ENCODE measurements at places on chromosomes 3 and 15.

DNA sequence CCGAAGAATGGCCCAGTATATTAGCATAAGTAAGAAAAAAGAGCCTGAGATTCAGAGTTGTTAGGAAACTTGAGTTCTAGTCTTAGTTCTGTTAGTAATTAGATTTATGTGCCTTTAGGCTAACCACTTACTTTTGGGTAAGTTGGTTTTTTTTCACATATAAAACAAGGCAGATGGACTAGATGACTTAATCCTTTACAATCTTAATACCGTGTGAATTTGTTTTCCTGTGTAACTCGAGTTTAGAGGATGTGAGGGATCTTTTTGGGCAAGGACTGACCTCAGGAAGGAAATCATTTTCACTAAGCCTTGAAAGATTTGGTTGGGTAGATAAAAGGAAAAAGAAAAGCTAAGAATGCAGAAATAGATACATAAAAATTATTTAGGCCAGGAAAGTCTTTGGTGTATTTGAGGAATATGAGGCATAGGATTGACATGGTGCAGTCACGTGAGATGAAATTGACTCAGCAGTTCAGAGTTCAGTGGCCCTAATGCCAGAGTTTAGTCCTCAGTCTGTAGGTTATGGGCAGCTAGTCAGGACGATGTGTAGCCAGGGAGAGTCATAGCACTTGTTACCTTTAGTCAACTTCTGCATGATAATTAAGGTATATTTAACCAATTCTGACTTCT lies 34.6 kb downstream of the PAK2 start:
- DNase-seq = no peak

DNA sequence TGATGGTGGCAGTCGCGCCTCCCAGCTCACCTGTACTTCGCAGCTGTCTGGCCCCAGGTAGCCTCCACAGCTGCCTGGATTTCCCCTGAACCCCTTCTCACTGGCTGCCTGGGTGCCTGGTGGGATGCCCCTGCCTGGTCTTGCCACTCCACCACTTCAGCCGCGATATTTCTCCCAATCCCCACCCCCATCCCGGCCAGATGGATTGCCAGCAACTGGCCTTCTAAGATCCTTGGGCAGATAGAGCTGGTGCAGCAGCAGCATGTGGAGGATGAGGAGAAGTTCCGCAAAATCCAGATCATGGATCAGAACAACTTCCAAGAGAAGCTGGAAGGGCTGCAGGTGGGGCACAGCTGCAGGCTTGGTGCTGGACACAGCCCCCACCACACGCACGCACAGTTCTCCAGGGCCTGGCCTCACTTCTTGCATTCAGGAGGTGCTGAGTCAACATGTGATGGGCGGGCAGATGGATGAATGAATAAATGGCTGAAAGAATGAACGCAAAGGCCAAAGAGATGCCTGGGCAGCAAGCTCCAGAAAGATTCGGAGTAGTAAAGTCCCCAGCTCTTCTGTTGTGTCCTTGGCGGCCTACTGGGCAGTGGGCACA lies 35.7 kb downstream of the DNAH1 start:
- no peak for DNase-seq

DNA sequence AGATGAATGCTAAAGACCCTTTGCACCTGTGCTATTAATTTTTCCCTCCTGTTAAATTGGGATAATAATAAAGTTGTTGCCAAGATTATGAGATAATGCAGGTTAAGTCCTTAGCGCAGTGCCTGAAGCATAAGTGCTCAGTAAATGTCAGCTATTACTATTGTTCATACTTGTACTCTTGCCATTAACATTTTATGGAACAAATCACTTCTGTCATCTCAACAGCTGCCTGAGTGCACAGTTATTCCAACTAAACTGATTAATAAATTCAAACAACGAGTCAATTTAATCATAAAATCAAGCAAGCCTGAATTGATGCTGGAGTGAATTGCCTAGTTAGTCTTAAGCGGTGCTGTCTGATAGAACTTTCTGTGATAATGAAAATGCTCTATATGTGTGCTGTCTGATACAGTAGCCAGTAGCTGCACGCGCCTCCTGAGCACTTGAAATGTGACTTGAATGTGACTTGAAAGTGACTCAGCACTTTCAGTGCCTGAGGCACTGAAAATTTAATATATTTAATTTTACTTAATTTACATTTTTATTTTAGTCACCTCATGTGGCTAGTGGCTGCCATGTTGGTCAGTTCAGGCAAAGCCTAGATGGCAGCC lies 198.7 kb upstream of the PFN2 start:
- DNase-seq = no peak

DNA sequence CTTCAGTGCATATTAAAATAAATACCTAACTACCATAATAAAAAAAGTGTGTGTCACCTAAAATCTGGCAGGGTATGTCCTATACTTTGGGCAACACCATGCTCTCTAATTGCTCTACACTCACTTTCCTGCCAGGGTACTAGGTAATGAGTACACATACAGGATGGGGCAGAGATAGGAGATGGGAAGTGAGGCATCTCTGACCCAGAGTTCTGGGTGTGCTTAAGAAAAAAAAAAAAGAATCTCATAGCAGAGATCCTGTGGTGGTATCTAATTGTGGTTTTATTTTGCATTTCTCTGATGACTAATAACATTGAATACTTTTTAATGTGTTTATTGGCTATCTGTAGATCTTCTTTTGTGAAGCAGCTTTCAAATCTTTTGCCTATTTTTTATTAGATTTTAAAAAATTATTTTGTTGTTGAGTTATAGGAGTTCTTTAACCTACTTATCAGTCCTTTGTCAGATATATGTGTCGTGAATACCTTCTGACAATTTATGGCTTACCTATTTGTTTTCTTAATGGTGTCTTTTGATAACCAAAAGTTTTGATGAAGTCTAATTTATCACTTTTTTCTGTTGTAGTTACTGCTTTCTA lies 48.0 kb downstream of the EEFSEC start:
- no peak for DNase-seq

GRCh38 chr3:137150825-137151224 lies 193.0 kb downstream of the IL20RB start:
- no peak for DNase-seq

DNA sequence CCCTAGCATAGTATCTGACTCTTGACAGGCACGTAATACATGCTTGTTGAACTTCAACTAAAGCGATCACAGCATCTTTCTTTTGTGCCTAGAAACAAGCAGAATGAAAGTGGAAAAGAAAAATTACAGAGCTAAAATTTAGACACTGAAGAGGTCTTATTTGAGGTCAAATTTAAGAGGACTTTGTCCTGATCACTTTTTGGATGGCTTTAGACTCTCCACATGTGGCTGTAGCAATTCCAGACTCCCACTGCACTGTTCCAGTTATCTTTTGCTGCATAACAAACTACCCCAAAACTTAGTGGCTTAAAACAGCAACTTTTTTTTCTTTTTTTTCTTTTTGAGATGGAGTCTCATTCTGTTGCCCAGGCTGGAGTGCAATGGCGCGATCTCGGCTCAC lies 23.5 kb downstream of the DPH3 start:
- no peak for DNase-seq

GRCh38 chr15:31523027-31523654 lies 196.5 kb downstream of the KLF13 start:
- no peak for DNase-seq

DNA sequence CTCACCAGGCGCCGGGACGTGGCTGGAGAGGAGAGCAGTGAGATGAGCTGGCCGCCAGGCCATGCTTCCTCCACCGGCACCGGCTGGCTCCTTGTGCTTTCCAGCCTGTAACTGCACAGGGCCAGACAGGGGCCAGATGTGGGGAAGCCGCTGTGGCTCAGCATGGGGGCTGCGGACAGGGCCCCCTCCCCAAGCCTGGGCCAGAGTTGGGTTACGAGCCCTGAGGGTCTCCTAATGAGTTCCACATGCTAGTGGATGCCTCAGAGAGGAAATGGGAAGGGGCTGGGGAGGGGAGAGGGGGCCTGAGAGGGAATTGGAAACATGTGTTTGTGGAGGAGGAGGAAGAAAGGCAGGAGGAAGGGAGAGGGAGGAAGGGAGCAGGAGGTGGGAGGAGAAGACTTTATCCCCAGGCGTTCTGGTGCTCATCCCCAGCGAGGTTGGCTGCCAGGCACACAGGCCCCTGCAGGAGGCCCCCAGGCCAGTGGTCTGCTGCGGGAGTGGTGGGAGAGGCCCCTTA lies 11.7 kb upstream of the DUSP7 start:
- no peak for DNase-seq

DNA sequence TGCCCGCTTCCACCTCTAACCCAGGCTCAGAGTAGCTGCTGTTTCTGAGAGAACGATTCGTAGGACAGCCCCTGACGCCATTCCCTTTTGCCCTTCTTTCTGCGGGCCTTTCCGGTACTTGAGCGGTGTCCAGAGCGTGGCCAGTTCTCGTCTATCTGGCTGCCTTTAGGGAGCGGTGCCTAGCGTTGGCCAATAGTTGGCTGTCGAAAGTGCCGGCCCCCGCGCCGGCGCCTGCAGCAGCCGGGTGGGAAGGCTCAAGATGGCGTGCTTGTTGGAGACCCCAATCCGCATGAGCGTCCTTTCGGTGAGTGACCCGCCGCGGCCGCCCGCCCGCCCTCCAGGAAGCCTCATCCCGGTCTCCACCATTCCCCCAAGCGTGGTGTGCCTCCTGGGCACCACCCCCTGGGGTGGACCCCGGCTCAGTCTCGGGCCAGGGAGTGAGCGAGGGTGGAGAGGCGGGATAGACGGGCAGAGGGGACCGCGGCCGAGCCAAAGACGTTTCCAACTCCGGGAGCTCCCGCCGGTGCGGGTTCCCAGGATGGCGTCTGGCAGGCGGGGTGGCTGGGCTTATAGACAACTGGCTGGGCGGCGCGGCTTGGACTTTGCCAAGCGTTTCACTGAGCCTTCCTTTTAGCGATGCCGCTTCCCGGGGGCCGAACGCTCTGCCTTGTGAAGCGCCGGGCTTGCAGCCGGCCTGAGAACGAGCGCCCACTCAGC lies at the start of gene ARMC8:
Gene ARMC8, plus strand, starts transcription at position 6 of the 717 bp plus-strand sequence. Its CDS starts 254 bp downstream, at position 260.
- no peak for DNase-seq

DNA sequence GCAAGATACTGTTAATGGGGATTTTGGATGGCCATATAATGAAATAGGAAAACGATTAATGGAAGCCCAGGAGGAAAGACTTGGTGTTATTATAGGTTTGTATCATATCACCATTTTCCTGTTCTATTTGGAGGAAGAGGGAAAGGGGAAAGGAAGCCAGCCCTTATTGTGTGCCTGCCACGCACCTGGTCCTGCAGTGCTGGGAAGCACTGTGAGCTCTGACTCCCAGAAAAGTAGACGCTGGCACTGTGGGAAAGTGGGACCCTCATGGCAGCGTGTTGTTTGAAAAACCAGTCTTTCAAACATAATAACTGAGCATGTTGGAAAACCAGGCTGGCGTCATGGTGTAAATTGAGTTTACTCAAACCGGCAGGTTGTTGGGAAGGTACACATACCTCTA lies 22.0 kb downstream of the CGNL1 start:
- DNase-seq = no peak

DNA sequence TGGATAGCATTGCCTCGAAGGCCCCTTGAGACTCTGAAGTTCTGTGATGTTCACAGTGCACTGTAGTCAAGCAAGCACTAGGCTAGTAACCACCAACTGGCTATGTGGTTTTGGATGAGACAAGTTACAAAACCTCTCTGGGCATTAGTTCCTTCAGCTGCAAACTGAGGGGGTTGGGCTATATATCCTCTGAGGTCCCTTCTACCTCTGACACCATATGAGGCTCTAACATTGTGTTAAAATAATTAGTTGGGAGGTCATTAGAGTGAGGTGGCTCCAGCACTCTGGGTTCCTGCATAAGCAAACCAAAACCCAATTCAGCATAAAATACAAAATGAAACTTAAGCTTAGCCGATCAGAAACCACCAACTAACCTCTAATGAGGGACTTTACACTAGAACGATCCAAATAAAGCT lies 209.5 kb upstream of the LRRN1 start:
- DNase-seq = peak; percentile 95

DNA sequence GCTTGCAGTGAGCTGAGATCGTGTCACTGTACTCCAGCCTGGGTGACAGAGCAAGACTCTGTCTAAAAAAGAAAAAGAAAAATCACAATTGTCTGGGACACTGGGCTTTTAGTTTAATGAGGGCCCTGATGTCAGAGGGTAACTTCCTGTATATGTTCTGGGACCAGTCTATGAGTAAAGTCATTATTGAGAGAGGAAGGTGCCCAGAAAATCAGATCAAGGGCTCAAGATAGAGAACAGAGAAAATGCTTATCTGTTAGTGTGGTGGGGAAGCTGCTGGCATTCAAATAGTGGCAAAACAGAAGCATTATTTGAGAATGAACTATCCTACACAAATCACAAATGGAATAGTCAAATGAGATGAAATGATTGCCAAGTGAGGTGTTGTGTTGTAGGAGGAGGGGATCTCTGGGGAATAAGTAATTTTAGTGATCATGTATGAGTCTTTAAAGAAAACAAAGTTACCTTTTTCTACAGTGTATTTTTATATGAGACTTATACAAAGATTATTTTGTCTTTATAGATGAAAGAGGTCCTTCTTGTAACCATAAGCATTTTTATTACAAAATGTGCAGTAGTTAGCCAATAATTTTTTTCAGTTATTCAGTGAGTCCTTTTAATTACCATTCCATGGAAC lies 13.4 kb downstream of the ARIH2 start:
- no peak for DNase-seq

DNA sequence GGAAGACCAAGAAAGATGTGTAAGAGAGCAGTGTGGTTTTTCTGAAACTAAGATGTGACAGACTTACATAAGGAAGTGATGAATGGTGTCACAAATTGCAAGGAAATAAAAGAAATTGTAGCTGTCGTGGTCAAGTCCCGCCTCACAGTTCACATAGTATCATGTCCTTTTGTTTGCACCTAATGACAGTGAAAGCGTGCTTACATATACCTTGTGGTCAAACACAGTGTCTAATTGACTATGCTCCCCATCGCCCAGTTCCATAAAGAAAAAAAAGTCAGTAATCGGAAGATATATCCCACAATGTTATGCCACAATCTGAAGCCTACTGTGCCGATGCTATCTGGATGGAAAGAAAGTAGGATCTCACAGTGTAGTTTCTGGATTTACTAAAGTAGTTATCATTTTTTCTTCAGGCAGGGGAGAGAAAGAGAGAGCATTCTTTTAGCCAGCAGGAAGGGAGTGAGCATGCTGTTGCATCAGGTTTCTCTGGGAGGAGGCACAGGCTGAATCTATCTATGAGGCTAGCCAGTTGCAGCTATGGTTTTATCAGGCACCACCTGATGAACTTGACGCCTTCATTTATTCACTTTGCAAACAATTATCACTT lies 9.8 kb upstream of the PLSCR1 start:
- no peak for DNase-seq

- no peak for DNase-seq
These were observed 1.0 kb upstream of the NR2E3 start for GRCh38 chr15:71809346-71809745.

DNA sequence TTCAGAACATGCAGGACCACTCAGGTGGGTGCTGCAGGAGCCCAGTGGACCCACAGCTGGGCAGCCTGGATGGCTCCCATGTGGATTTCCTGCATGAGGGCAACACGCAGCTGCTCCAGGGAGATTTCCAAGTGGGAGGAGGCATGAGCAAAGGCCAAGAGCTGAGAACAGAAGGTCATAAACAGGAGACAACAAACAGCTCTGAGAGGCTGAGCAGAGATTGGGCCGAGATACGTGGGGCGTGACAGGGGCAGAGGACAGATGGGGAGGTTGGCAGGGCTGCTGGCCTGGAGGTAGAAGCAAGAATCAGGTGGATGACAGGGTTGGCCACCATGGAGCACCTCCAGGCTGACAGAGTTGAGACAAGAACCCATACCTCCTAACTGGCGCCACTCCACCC lies 2.9 kb downstream of the PHGR1 start:
- no peak for DNase-seq

All from NB4 (cell line).